Pulmonary artery endothelial cell (primary cell): ENCODE measurements at places on chromosomes 11 and 22.

- no peak for DNase-seq
Measured at GRCh38 chr11:73792584-73792983, 4.9 kb downstream of the MRPL48 start.

- DNase-seq: no peak
Measured at GRCh38 chr11:1310318-1310687, 871 bp upstream of the TOLLIP start.

- DNase-seq: no peak
Measured at GRCh38 chr11:117722082-117722481, 74.9 kb downstream of the DSCAML1 start.

GRCh38 chr11:28346721-28347120 lies 238.5 kb downstream of the METTL15 start:
- no peak for DNase-seq

GRCh38 chr11:110130642-110131238 lies 37.5 kb downstream of the ZC3H12C start:
- DNase-seq: no peak

GRCh38 chr11:113806406-113806805 lies 26.8 kb downstream of the CLDN25 start:
- DNase-seq: no peak
